ENCODE measurements at places on chromosomes 7 and 10.

DNA sequence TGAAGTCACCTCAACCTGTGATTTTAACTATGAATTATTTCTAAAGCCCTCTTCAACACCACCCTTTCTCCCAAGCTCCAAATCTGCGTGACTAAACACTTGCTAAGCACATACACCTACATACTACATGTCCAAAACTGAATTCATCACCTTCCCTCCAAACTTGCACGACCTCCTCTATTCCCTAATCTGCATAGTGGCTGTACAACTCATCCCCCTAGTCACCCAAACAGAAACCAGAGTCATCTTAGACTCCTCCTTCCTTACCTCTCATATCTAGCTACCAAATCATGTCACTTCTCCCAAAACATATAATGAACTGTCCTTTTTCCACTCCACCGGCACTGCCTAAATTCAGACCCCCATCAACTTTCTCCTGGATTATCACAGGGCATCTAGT, 16.2 kb downstream of the ARHGAP21 start:
- DNase-seq = no peak

DNA sequence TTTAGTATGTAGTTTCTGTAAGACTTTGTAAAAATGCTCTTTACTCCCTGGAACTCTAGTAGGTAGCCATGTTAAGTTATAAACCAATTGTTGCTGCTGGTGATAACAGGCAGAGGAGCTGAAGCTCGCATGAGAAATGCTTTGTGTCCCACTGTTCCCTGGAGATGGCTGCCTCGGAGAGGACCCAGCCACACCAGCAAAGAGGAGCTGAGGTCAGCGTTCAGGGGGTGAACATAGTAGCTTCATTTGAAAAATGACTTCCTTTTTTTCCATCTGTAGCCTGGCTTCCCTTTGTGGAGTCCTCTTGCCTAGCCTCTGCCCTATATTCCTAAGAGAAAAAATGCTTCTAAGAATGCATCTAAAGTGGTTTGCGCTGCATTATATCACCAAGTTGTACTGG, 20.3 kb downstream of the CELF2 start:
- no peak for DNase-seq

- DNase-seq = no peak
These were observed 38.0 kb downstream of the CSGALNACT2 start for GRCh38 chr10:43176271-43176670.

GRCh38 chr7:120272261-120272660, 714 bp upstream of the KCND2 start:
- DNase-seq = no peak

- no peak for DNase-seq
These were observed 114.5 kb upstream of the PRKCQ start for GRCh38 chr10:6694447-6695140.

- DNase-seq = no peak
These were observed 190.0 kb downstream of the KCND2 start for GRCh38 chr7:120462991-120463390.

GRCh38 chr7:98354511-98355249, 46.2 kb downstream of the BAIAP2L1 start:
- DNase-seq = no peak
